CD4-positive, alpha-beta memory T cell (primary cell): ENCODE measurements at places on chromosomes 16 and 17. TPM values are rescaled to one million over a fixed set of nuclear protein-coding genes. Genes with fewer than 3 reads are reported as not detected.

Gene TNFRSF13B
- not detected for total RNA-seq

Gene EVI2B
- total RNA-seq, result 174 TPM

Gene HOXB1
- not detected for total RNA-seq

Gene RNF112
- 1.6 TPM for total RNA-seq

Gene AOC3
- total RNA-seq, result 0.58 TPM

Gene TRAF7
- 40.9 TPM for total RNA-seq

Gene KRTAP17-1
- total RNA-seq, result not detected

Gene NXPH3
- not detected for total RNA-seq

Gene PAQR4
- 1.5 TPM for total RNA-seq

DNA sequence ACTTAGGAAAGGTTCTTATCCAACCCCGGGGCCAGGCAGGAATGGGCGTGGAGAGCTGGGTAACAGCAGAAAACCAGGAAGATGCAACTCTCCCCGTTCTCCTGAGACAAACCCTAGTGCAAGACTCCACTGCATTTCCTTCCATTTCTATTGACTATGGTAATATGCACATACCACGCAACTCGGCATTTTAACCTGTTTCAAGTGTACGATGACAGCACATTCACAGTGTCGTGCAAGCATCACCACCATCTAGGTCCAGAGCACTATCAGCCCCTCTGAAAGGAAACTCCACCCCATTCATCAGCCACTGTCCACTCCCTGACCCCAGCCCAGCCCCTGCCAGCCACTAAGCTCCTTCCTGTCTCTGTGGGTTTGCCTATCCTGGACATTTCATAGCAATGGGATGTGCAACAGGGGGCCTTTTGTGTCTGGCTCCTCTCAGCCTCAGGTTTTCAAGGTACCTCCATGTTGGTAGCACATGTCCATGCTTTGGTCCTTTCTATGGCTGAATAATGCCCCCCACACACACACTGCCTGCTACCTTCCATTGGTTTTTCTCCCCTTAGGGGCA lies 441.9 kb downstream of the SOX9 start:
- no peak for DNase-seq

- DNase-seq, result no peak
Measured at GRCh38 chr16:17503331-17503730, 32.6 kb upstream of the XYLT1 start.

DNA sequence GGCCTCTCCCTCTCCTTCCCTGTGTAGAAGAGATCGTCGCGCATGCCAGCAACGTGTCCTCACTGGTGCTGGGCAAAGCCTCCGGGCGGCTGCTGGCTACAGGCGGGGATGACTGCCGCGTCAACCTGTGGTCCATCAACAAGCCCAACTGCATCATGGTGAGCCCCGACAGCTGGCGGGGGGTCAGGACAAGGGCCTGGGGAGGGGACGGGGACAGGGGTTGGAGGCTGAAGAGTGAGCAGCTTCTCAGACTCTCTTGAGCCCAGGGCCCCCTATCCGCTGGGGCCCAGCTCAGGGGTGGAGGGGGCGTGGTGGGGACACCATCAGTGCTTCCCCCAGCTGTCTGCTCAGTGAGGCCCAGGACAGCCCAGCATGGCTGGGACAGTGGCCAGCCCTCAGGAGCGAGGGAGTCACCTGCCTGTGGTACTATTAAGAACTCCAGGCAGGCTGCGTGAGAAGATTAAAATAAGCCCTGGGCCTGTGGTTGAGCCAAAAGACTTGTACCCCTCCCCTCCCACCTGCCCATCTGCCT lies 6.2 kb downstream of the KATNB1 start:
- peak; percentile 23 for DNase-seq

DNA sequence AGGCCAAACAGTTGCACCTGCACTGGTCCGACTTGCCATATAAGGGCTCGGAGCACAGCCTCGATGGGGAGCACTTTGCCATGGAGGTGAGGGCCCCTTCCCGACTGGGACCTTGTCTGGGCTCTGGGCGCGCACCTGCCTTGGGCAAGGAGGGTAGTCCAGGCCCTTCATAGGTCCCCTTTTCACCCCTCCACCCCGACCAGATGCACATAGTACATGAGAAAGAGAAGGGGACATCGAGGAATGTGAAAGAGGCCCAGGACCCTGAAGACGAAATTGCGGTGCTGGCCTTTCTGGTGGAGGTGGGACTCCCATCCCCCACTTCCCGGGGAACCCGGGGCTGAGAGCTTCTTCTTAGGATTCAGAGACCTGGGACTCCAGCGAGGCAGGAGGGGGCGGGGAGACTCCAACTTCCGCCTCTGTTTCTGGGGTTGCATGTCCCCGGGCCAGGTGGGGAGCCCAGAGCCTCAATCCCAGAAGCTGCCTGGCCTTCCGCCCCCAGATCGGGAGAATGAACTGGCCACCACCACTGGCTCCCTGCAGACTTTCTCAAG lies 7.8 kb downstream of the CA4 start:
- DNase-seq, result no peak

GRCh38 chr16:85291302-85292148 lies 179.3 kb upstream of the CIBAR2 start:
- no peak for DNase-seq

DNA sequence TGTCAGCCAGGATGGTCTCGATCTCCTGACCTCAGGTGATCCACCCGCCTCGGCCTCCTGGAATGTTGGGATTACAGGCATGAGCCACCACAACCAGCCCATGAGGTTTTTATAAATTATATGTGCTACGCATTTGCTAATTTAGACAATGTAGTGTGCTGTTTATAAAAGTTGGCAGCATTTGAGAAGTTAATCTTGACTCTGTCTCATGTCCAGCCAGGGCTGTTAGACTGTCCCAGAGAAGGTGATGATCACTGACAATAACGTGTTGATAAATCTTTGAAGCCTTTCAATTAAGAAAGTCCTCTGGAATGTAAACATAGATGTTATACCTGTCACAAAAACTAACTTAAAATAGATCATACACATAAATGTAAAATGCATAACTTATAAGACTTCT lies 82.0 kb downstream of the PPM1E start:
- DNase-seq, result no peak

GRCh38 chr17:52255347-52255746 lies 96.8 kb upstream of the CA10 start:
- no peak for DNase-seq

GRCh38 chr17:19012171-19013080 lies 7.9 kb upstream of the FAM83G start:
- no peak for DNase-seq

- DNase-seq, result no peak
Measured at GRCh38 chr16:88353232-88353631, 29.5 kb upstream of the ZNF469 start.

GRCh38 chr16:55010492-55011160 lies 80.0 kb downstream of the IRX5 start:
- no peak for DNase-seq

DNA sequence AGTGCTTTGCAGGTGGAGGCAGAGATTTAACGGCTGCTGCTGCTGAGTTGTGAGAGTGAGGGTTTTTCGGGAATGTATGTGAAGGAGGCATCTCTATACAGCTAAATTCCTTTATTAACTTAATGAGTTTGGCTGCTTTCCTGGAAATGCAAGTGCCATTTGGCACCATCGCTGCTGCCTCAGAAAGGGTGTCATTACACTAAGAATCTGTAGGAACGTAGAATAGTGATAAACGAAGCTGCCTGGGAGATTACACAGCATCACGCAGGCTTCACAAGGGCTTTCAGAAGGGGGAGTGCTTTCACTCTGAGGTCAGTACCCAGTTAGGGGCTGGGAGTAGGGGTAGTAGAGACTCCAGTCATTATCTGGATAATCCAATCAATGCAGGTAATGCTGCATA lies 14.1 kb upstream of the NLRP1 start:
- DNase-seq, result no peak

DNA sequence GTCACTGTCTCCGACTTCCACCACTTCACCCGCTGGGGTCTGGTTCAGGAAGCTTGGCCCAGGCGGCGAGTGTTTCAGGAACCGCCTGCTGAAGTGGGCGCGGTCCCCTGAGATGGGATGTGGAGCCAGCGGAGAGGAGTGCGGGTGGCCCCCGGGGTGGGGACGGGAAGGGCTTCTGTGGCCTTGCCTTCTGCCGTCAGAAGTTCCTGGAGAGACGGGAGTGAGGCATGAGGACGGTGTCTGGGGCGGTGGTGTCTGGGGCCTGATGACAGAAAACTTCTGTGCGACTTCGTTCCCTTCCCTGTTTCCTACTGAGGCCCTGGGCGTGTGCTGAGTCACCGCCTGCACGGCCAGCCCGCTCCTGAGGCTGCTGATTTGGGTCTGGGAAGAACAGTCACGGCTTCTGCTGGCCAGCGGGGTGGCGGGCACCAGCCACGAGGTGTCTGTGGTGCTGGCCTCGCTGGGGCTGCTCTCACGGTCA lies 12.3 kb upstream of the NLRC3 start:
- no peak for DNase-seq

- no peak for DNase-seq
Measured at GRCh38 chr17:1995321-1995892, 29.7 kb downstream of the RTN4RL1 start.

GRCh38 chr16:57689762-57690558 lies 4.6 kb upstream of the DRC7 start:
- no peak for DNase-seq

DNA sequence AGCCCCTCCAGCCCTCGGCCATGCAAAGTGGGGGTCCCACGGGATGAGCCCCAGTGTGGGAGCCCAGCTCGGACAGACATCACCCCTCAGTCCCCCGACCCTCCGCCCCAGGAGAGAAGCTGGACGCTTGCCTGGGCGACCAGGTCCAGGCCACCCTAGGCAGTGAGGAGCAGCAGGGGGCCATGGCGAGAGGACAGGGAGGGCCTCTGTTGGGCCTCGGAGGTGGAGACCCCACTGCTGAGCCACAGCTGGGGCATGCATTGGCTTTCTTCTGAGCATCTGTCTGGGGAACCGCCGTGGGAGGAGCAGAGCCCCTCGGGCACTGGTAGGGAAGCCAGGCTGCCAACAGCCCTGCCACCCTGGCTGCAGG lies 13.0 kb downstream of the ACTG1 start:
- DNase-seq, result no peak

DNA sequence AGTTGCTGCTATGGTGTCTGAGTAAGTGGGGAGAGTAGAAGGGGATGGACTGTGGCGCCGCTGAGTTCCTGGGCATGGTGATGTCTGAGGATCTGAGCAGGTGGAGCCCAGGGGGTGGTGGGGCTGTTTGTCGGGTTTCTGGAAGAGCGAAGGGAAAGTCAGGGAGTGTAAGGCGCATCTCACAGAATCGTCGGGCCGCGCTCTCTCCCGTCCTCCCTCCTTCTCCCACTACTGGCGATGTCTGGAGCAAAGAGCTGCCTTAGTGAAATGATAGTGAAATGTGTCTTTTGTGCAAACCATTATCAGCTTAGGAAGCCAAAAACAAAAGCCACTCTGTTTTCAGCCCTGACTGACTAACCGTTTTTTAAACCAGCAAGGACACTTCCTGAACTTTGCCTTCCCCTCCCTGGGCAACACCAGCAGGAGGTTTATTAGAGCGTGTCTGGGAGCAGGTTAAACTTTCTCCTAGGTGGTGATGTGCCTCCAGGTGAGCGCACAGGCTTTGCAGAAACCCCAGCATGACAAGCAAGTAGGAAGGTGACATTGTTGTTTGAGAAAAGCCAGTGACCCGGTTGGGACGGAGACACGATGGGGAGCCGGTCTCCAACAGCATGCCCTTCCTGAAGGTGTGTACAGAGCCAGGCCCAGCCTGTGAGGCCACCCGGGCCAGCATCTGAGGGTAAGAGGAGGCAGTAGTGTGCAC lies 49.1 kb downstream of the RAB11FIP3 start:
- no peak for DNase-seq

DNA sequence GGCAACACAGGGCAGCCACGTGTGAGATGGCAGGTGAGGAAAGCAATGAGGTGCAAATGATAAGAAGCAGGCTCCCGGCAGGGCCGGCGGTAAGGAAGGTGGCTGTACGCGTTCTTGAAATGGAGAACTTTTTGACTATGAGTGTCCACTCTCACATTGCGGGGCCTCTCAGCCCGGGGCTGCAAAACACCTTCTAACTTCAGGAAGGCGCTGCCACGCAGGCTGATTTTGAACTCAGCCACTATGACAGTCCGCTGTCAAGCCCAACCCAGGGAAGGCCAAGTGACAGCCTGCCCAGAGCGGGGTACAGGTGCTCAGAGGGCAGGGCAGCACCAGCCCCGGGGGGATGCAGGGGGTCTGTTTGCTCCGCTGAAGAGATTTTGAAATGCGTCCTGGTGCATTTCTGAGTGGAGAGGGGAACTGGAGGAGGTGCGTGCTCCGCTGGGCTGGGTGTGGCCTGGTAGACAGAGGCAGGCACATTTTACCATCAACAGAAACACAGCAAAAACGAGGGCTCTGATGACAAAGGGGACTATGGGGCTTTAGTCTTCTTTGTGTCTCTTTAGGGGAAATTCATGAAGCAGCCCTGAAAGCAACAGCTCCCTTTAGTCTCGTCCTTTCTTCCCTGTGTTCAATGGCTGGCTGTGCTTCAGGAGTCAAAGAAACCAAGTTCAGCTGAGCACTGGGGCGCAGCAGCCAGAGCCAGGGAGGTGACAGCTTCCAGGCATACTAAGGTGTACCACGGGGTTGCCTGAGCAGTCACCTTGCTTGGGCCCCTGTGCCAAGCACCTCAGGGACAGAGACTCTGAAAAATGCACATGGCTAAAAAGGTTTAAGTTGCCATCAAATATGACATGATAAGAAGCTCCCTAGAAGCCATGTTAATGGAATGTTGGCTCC lies 14.6 kb upstream of the SREBF1 start:
- no peak for DNase-seq

- DNase-seq, result no peak
Measured at GRCh38 chr16:24834459-24835335, 11.1 kb upstream of the SLC5A11 start.

DNA sequence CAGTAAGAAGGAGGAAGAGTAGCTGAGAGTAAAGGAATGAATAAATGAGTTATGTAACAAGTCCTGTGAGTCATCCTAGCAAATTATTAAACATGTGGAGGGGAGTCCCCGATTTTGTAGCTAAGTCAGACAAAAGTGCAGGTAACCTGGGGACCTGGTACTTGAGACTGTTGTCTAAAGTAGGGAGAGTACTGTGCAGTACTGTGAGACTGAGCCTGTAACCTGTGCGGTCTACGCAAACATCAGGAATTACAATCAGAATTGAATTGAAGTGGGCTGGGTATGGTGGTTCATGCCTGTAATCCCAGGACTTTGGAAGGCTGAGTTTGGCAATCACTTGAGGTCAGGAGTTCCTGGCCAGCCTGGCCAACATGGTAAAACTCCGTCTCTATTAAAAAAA lies 35.7 kb downstream of the IKZF3 start:
- DNase-seq, result no peak

DNA sequence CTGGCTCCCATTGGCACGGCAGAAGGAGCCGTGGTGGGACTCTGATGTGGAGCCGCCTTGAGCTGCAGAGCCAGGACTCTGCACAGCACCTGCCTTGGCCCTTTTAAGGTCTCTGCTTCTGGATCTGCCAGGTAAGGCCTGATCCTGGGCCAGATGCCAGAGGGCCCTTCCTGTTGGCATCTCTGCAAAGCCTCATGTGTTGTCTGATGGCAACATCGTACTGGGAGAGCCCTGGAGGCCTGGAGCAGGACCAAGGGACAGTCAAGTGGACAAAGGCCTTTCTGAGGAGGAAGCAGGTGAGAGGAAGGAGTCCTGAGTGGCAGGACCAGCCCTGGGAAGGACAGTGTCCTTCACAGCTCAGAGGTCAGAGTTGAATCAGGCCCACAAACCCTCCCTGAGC lies 26.1 kb downstream of the SOCS1 start:
- DNase-seq, result no peak
